ENCODE measurements at places on chromosomes 6 and 20. TPM values are rescaled to one million over a fixed set of nuclear protein-coding genes. Genes with fewer than 3 reads are reported as not detected.

Gene CTAGE9
- not detected for polyA plus RNA-seq

Gene RBM12
- 46.1 TPM for polyA plus RNA-seq

Gene SIRPB1
- 0.93 TPM for polyA plus RNA-seq

Gene CDC5L
- polyA plus RNA-seq: 14.9 TPM

Gene OR12D3
- polyA plus RNA-seq: not detected

Gene TFAP2C
- polyA plus RNA-seq: not detected

Gene NR2E1
- not detected for polyA plus RNA-seq

Gene RAB44
- not detected for polyA plus RNA-seq

Gene CLPSL2
- not detected for polyA plus RNA-seq

Gene HCK
- not detected for polyA plus RNA-seq

Gene KCNG1
- not detected for polyA plus RNA-seq

Gene E2F1
- 0.52 TPM for polyA plus RNA-seq

Gene PRL
- polyA plus RNA-seq: 0.21 TPM

Gene DEF6
- polyA plus RNA-seq: 183 TPM

Gene TNF
- polyA plus RNA-seq: 7.9 TPM

Gene MAVS
- polyA plus RNA-seq: 8.1 TPM

Gene MAS1
- not detected for polyA plus RNA-seq

Gene NKAPL
- not detected for polyA plus RNA-seq

Gene TASP1
- 14.4 TPM for polyA plus RNA-seq

Gene ASIP
- polyA plus RNA-seq: not detected

Gene HLA-DQB1
- 4.3 TPM for polyA plus RNA-seq

Gene FOXF2
- not detected for polyA plus RNA-seq

Gene AK9
- 6.8 TPM for polyA plus RNA-seq

Gene ACTL10
- 6.6 TPM for polyA plus RNA-seq

Gene SDHAF4
- polyA plus RNA-seq: 7.9 TPM

Gene BHLHE23
- not detected for polyA plus RNA-seq

Gene EMILIN3
- not detected for polyA plus RNA-seq

Gene GTSF1L
- polyA plus RNA-seq: not detected

Gene CST4
- polyA plus RNA-seq: not detected

Gene TBXT
- not detected for polyA plus RNA-seq

Gene LCA5
- 0.12 TPM for polyA plus RNA-seq

Gene MOG
- polyA plus RNA-seq: not detected

Gene OR2J3
- not detected for polyA plus RNA-seq

Gene PPDPF
- polyA plus RNA-seq: 137 TPM

Gene CEP43
- 6.8 TPM for polyA plus RNA-seq

Gene WFDC5
- not detected for polyA plus RNA-seq

Gene LHFPL5
- polyA plus RNA-seq: not detected

Gene RNF39
- polyA plus RNA-seq: 0.17 TPM

Gene DSP
- polyA plus RNA-seq: 0.08 TPM

Gene EPPIN
- not detected for polyA plus RNA-seq

Gene TMC2
- not detected for polyA plus RNA-seq

Gene HLA-DQB2
- 5.0 TPM for polyA plus RNA-seq

Gene HDGFL1
- polyA plus RNA-seq: not detected

Gene AVP
- polyA plus RNA-seq: not detected

Gene BPIFB1
- not detected for polyA plus RNA-seq

Gene PACRG
- not detected for polyA plus RNA-seq

Gene FOXA2
- not detected for polyA plus RNA-seq

Gene SOX18
- polyA plus RNA-seq: not detected

Gene FNDC1
- not detected for polyA plus RNA-seq

Gene EDN3
- polyA plus RNA-seq: not detected

Gene HSPA1L
- 3.0 TPM for polyA plus RNA-seq

Gene CDSN
- polyA plus RNA-seq: not detected

Gene MYO6
- polyA plus RNA-seq: 6.5 TPM

Gene TRIM40
- polyA plus RNA-seq: not detected
